Stimulated activated CD4-positive, alpha-beta T cell treated with anti-CD3 and anti-CD28 coated beads, Interleukin-1b, Interleukin-23, amount 100 ng/mL, for 1 hour (primary cell): ENCODE measurements at places on chromosomes 6 and 20.

DNA sequence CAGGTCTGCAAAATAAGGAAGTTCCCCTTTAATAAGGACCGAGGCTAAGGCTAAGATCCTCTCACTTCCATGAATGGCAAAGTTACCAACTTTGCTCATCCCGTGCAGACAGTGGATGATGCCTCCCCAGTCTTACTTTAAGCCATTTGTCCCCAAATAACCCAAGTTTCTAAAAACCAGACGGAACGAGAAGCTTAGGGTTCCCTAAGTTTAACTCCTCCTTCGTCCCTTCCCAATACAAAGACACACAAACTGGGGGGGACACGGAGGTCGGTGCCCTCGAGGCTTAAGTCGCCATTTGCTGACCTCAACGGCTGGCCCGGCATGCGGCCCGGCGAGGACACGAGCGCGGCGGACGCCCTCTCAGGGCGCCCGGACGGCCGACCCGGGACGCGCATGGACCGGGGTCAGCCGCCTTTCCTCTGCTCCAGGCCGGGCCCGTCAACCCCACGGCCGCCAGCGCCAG lies 527 bp downstream of the FBXO30 start:
- no peak for DNase-seq

DNA sequence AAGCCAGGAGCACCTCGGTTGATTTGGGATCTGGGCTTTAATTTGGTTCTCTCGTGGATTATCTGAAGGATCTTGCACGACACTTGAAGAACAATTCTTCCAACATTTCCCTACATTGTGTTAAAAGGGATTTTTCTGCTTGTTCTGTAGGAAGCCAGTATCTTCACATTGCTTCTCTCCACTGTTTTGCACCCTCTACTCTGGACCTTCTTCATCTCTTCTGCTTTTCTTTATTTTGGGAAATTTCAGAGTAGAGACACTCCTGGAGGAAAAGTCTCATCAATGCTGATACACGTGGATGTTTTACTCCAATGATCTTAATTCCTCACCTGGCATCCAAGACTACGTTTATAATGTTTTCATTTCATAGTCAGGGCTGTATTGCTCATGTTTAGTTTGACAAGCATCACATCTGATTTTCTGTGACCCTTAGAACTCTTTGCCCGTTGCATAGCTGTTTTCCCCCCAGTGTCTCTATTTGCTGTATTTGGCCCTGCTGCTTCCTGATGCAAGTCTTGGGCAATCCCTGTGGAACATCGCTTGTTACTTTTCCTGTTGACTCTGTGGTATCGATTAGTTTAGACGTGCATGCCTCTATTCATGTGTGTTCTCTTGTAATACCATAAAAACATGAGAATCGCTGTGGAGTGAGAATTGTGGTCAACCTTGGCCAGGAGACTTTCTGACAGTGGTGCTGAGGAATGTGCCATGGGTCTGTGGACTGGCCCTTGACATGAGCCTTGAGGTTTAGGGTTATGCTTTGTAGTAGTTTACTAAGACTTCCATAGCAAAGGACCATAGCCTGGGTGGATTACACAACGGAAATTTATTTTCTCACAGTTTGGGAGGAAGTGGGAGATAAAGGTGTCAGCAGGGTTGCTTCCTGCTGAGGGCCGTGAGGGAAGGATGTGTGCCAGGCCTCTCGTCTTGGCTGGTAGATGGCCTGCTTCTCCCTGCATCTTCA lies 12.5 kb downstream of the PLCB1 start:
- no peak for DNase-seq

DNA sequence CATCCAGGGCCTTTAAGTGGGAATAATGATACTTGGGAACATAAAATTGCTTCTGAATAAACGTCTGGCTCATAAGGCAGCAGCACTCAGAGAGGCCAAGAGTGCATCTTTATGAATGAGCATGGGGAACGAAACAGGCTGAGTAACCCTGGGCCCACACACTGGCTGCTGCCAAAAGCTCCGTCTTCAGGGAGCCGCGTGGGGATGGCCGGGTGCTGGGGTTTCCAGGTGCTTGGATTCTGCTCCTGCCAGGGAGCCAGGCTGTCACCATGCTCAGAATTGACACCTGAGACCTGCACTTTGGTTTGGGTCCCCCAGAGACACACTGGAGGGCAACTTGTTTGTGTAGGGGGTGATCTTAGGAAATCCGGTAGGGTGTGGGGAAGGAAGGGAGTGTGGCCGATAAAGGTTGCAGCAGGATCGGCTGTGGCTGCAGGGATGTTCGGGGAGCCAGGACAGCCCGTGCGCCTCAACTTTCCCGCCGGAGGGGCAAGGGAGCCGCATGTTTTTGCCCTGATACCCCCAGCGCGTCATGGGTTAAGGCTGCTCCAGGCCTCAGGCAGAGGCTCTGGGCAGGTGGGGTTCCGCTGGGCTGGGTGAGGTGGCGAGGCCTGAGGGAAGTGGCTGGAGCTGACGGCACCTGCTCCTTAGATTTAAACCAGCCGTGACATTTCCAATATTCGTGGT lies 101.8 kb downstream of the YTHDF1 start:
- no peak for DNase-seq

GRCh38 chr20:47907031-47907675 lies 121.9 kb upstream of the SULF2 start:
- no peak for DNase-seq

DNA sequence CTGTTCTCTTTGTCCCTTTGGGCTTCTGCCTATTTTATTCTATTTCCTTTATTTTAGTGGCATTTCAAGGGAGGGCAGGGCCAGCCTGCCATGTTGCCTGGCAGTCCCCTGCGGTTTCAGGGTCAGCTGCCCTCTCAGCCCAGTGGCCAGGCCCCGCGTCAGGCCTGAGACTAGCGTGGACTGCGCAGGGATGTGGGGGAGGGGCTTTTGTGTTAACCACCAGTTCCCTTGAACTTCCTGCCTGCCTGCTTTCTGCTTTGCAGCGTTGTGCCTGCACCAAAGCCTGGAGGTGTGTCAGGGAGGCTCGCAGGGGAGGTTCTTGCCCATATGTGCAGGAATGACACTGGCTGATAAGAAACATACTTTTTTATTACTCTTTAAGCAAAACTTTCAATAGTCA lies 157.6 kb downstream of the SLC35B3 start:
- no peak for DNase-seq

- no peak for DNase-seq
Measured at GRCh38 chr6:107712665-107713551, 111.2 kb downstream of the SCML4 start.

- DNase-seq, result no peak
Measured at GRCh38 chr6:52297433-52297832, 12.9 kb upstream of the MCM3 start.

DNA sequence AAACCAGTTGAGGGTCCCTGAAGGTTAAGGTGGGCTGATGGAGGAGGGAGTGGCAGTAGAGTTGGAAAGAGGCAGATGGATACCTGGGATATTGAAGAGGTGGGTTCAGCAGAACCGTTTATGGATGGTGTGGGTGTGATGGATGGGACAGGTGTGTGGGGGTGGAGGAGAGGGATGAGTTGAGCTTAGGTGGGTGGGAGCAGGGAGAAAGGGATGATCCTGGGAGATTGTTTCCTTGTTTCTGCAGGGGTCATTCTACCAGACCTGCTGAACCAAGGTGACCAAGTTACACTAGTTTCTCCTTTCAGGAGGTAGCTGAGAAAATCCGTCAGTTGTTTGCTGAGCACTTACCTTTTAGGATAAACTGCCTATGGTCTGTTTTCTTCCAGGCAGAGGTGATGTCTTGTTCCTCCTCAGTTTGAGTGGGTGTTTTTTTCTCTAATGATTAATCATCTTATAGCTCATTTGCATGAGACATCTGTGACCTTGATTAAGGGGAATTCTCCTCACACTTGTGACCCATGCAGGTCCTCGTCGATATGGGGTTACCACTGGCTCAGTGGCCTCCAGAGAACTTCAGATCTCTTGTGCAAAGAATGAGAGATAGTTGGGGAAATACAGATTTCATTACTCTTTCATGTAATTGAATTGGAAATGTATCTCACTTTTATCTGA lies 53.0 kb downstream of the FARS2 start:
- DNase-seq, result no peak

GRCh38 chr6:139570166-139570565 lies 195.7 kb upstream of the CITED2 start:
- DNase-seq, result no peak

DNA sequence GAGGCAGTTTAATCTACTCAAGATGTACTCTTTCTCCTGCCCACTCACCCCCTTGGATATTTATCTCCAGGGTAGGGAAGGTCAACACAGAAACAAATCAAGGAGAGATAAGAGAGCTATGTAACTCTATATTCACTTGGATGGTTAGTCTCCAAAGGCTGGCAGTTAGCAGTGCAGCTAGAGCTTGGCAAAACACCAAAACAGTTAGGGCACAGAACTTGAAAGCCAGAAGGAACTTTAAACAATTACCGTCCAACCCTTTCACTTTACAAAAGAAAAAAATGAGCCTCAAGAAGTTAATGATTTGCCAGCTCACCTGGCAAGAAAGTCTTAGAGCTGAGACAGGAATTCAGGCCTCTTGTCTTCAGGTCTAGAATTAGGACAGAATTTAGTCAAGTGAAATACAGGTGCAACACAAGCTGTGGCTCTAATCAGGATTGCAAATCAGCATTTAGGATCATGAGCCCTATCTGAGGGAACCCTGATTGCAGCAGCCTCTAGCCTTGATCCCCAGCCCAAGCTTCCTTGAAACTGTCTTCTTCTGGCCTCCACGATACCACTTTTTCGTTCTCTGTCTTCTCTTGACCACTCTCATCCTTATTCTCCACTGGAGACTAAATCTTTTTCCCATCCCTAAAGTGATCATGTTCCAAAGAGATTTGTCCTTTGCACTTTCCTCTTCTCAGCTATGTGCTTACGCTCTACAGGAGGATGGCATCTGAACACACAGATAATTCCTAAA lies 14.9 kb downstream of the NEDD9 start:
- DNase-seq, result no peak

- no peak for DNase-seq
Measured at GRCh38 chr6:72968704-72969103, 256.6 kb downstream of the KHDC1L start.

DNA sequence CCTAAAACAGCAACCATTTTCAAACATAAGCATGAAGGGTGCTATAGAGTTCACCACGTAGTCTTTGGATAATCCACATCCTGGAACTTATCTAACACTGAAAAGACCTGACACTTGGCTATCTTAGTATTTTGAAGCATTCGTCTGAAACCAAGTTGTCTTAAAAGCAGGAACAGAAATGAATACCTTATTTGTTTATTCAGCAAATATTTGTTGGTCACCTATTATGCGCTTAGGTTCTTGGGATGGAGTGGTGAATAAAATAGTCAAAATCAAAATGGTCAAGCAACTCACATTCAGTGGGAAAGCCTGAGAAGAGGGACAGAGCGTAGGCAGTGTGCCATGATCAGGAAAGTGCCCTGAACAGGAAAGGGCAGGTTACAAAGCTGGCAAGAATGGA lies 188.4 kb upstream of the COL21A1 start:
- DNase-seq, result no peak

- DNase-seq, result no peak
Measured at GRCh38 chr6:170144571-170145271, 146.2 kb downstream of the DLL1 start.

DNA sequence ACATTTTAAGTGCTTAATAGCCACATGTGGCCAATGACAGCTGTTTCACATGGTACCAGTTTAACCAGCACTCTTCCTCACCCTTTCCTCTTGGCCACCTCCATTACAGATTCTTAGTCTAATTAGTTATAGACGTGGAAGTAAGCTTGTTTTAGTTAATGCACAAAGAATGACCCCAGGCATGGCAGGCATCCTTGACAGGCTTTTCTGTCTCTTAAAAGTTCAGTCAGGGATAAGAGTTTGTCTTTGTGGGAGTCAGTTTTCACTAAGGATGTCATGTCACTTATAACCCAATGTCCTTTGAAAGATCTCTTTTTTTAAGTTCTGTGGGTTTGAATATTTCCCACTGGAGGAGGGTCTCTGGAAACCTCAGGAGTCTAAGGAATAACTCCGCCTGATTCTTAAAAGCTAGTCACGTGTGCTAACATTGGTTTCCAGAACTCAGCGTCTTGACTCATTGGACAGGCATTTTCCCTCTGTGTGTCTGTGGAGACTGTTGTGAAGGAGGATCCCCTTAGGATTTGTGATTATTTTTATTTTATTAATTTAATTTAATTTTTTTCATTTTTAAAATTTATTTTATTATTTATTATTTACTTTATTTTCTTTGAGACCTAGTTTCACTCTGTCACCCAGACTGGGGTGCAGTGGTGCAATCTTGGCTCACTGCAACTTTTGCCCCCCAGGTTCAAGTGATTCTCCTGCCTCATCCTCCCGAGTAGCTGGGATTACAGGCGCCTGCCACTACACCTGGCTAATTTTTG lies 171.4 kb downstream of the ZFAND3 start:
- no peak for DNase-seq

DNA sequence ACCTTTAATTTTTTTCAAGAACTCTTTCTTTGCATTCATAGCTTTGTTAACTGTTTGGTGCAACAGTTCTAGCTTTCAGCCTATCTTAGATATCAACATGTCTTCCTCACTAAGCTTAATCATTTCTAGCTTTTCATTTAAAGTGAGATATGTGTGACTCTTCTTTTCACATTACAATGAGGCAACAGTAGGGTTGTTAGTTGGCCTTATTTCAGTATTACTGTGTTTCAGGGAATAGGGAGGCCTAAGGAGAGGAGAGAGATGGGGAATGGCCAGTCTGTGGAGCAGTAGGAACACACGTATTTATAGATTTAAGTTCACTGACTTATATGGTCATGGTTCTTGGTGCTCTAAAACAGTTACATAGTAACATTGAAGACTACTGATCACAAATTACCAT lies 35.8 kb downstream of the CST9L start:
- no peak for DNase-seq

DNA sequence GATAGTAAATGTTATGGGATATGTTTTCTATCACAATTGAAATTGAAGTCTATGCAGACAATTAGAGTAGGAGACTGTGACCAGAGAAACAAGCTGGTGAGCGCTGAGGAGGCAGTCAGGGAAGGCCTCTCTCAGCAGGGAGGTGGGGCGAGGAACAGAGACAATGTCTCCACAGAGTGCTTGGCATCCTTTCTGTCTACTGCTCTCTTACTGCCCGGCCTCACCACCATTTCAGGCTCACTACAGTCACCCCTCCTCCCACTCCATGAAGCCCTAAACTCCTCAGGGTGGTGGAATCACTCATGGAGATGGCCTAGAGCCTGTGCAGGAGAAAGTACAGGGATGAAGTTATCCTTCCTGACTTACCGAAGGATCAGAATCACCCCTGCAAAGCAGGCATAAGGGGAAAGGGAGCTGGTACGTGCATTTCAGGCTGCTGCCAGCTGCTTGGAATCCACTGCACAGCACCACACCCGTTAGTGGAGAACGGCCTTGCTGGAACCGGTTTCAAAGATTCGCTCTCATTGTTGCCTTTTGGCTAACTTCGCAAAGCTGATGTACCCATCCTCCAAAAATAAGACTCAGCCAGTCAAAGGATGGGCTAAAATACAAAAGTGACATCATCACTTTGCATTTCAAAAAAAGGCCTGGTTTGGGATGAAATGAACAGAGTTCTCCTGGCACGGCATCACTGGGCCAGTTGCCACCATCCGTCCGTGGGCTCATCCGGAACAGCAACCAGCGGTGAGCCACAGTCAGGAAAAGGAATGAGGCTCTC lies 67.3 kb downstream of the SLC22A23 start:
- no peak for DNase-seq

GRCh38 chr6:165191461-165191860 lies 117.9 kb downstream of the C6orf118 start:
- DNase-seq, result no peak
